ENCODE measurements at places on chromosomes 6 and 20.
A peak's percentile ranks its signal among the peaks of the same experiment; 100 is the strongest.

DNA sequence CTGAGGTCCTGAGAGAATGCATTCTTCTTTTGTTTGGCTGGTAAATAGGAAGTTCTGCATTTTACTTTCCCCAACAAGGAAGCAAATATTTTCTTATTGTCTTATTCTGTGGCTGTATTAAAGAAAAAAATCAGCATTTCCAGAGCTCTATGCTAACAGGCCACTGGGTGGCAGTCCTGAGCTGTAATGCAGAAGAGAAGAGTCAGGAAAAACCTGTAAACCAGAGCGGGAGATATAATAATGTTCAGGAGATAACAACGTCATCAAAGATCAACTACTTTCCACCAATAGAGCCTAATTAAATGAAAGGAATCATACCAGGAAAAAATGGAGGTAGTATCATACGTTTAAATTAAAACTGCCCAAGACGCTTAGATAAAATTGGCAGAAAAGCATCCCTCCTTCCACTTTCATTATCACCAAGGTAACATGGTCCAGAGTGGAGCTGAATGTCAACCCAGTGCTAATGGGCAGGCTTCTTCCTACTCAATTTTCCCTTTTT lies 55.6 kb upstream of the CARMIL1 start:
- peak; percentile 75 for DNase-seq

DNA sequence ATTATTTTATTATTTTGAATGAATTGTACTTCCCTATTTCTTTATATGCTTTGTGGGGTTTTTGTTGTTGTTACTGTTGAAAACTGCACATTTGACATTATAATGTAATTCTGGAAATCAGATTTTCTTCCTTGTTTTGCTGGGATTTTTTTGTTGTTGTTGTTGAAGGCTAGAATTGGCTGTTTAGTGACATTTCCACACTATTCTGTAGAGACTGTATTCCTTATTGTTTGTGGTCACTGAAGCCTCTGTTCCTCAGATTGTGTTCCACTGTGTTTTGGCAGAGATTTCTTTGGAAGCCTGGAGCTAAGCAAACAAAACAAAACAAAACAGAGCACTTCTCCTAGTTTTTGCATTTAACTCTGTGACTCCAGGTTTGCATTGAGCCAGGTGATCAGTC lies 52.9 kb downstream of the CDYL start:
- DNase-seq, result no peak

DNA sequence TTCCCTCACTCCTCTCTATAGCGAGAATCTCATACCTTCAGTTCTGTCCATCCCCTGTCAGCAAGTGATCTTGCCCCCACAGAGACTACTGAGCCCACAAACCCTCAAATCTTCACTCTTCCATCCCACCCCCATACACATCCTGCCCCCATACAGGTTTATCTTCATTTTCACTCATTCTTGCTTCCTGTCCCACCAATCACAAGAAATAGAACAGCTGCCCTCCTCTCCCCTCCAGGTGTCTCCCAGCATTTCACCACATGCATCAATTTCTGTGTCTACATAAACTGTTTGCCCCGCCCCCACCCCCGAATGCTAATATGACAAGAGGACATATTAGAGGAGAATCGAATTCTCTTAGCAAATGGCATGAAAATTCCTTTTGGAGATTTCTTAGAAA lies 54.9 kb upstream of the CARMIL1 start:
- no peak for DNase-seq

DNA sequence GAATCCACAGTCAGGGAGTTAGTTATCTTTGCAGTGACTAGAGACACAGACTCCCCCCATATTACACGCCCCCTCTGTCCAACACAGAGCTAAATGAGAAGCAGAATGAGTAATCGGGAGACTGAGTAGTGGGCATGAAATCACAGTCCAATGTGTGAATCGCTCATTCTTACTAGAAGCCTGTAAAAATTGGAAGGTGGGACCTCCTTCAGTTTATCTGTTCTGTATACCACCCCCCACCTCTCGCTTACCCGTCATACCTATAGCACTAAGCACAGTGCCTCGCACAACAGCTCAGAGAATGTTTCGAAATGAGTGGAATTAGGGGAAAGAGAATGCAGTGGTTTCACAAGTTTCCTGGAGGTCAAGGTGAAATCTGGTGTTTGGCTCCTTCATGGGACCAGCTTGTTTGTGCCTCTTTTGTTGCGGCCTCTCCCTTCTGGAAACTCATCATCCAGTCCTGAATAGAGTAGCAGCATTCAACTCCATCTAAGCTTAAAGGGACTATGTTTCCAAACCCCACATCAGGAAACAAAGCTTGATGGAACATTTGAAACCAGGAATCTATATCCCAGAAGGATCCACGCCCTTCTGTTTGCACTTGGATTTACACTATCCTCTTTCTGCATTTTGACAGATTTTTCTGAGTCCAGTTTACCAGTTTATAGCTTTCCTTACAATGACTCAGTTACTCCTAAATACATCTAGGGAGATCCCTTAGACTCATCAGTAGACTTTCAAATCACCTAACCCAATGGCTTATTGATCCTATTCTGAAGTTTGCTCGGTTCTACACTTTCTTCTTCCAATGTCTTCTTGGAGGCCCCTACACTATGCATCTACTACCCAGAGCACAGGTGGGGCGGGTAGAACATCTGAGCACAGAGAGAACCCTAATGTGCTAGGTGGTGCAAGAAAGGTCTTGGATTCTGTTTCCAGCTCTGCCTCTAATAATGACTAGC lies 59.2 kb upstream of the PIM1 start:
- DNase-seq, result peak; percentile 24

DNA sequence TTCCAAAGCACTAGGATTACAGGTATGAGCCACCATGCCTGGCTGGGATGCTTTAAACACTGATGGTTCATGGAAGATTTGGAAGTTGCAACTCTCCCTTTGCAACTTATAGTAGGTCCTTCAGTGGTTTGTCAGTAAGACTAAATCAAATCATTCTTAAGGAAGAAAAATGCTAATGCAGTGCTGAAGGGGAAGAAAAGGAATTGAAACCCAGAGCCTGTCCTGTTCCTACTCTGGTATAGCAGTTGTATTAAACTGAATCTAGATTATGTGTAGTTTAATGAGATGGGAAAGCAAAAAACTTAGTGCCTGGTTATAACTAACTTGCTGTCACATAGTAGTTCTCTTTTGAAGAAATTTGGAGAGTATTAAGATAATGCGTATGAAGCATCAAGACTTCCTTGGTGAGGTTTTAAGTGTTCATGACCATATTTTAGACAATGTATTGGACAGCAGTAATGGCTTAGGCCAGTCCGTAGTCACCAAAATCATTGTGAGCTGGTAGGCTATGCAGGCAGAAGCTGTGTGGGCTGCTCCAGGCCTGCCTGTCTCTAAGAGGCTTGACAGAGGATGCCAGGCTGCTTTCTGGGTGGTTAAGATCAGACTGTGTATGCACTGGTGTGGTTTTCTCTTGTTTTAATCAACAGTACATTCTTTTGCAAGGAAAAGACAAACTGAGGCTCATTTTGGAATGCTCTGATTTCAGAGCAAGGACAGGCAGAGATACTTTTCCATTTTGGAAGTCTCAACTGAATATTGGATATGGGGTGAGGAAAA lies 14.0 kb downstream of the PAQR8 start:
- no peak for DNase-seq

DNA sequence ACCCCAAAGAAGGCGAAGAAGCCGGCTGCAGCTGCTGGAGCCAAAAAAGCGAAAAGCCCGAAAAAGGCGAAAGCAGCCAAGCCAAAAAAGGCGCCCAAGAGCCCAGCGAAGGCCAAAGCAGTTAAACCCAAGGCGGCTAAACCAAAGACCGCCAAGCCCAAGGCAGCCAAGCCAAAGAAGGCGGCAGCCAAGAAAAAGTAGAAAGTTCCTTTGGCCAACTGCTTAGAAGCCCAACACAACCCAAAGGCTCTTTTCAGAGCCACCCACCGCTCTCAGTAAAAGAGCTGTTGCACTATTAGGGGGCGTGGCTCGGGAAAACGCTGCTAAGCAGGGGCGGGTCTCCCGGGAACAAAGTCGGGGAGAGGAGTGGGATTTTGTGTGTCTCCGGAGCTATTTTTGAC lies 69.6 kb downstream of the HFE start:
- DNase-seq, result peak; percentile 59

DNA sequence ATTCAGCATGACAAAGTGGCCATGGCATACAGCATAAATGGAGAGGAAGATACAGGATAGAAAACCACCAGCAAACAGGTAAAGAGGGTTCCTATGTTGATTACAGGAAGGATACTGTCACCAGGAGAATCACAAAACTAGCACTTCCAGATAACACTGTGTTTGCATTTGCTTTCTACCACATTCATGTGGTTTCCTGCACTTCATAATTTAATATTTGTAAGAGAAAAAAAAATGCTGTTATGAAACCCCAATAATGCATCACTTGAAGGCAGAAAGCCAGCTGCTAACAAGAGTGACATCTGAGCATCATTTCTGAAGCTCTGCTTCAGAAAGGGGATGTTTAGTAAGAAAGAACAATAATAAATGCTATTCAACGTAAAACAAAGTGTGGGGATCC lies 106.6 kb downstream of the ATXN1 start:
- no peak for DNase-seq

DNA sequence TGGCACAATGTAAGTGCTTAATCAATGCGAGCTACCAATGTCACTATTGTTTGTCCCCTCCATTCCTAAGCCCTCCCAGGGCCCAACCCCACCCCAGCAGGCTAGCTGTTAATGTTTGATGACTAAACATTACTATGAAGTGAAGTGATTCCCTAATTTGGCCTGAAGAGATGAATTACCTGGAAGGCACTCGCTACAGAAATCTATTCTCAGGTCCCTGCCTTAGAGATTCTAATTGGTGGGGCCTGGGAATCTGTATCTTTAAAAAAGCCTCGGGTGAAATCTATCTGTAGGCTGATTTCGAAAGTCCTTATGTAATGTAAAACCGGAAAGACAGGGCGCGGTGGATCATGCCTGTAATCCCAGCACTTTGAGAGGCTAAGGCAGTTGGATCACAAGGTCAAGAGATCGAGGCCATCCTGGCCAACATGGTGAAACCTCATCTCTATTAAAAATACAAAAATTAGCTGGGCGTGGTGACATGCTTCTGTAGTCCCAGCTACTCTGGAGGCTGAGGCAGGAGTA lies 16.9 kb upstream of the SNAI1 start:
- DNase-seq, result no peak

DNA sequence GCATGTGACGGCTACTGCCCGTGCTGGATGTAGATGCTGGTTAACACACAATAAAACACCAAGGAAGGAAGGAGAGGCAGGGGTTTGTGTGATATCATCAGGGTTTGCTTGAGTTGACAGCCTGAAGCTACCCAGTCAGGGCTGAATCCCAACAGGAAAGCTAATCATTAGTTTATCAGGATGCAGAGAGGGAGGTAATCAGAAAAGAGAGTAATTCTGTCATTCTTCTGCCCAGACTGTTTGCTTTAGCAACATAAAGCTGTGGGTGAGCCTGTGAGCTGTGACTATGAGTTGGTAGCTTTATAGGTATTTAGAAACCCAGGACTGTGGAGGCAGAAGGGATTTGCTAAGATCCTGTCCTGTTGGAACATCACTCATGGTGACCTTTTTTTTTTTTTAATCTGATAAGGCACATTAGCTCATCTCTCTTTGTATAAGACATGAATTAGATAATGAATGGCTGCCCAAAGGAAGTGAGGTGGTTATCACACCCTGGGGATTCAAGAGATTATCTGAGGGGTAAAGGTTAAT lies 79.3 kb downstream of the CAP2 start:
- no peak for DNase-seq

DNA sequence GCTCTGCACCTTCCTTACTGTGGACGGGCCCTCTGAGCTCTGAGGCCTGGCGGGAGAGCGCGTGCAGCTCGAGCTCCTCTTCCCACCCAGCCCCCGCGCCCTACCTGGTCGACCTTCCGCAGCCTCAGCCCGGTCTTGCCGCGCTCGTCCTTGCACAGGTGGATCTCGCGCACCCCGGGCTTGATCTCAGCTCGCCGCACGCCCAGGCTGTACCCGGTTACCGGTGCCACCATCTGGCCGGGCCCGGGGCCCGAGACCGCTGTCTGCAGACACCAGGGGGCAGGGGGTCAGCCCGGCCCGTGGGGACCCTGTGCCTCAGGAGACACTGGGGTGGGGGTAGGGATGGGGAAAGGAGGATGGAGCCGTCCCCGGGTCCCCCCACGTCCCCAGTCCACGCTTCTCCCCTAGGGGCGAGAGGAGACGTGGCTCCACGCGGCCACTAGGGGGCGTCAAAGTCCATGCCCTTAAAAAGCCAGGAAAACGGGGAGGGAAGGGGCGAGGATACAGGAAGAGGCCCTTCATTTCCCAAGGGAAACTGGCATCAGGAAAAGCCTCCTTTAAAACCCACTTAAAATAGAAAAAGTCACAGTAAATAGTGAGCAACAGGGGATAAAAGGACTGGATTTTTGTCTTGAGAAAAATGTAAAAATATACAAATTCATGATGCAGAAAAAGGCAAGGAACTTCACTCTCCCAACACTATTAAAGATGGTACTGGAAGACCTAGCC lies 15.5 kb downstream of the SDCBP2 start:
- peak; percentile 75 for DNase-seq

DNA sequence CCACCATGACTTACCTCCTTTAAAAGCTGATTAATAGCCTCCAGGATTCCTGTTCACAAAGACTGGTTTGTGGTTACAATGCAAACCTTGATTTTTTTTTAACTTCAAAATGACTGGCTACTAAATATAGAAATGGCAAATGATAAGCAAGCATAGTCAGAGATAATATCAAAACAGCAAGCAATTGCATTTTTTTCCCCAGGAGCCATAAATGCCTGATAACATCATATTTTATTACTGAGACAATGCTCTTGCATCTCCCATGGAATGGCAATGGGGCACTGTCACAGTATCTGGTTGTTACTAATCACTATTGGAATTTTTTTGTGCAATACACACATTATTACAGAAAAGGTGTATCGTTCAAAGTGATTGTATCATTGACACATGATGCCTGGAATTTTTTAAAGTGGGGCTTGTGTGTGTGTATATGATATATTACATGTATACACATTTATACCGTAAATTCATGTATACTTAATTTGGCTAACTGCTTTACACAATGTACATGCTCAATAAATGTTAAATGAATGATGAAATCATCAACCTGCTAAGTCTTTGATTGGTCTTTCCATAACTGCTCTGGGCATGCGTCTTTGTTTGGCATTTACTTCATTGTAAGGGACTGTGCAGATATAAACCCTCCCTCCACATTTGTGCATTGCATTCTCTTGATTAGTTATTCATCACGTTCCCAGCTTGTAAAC lies 980 bp upstream of the SALL4 start:
- peak; percentile 47 for DNase-seq

- peak; percentile 38 for DNase-seq
Measured at GRCh38 chr6:69005199-69005598, 370.1 kb downstream of the ADGRB3 start.

- peak; percentile 63 for DNase-seq
Measured at GRCh38 chr6:144528743-144529425, 243.7 kb downstream of the UTRN start.

GRCh38 chr6:154457046-154457713 lies 53.3 kb downstream of the CNKSR3 start:
- peak; percentile 33 for DNase-seq

GRCh38 chr6:107542192-107542668 lies 52.3 kb downstream of the SOBP start:
- DNase-seq, result no peak

DNA sequence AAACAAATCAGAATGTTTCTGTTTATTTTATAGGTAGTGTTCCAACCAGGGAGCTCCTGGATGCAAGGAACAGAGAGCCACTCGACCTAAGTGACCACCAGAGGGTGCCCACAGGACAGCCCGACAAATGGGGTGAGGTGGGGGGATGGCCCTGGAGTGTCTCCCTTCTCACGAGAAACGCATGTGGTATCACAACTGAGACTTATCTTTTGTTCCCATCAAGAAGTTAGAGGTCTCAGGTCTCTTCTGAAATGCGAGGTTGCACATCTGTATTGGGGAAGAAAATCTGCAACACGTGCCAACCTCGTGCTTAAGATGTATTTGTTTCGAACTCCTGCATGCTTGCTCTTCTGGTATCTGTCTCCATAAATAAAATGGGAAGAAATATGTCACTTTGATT lies 104.0 kb downstream of the ISM1 start:
- peak; percentile 22 for DNase-seq

All from fibroblast of skin of abdomen (primary cell).